ENCODE measurements at places on chromosomes 12 and 14.

- no peak for DNase-seq
Observed at GRCh38 chr12:58804749-58805148, 115.6 kb downstream of the LRIG3 start.

DNA sequence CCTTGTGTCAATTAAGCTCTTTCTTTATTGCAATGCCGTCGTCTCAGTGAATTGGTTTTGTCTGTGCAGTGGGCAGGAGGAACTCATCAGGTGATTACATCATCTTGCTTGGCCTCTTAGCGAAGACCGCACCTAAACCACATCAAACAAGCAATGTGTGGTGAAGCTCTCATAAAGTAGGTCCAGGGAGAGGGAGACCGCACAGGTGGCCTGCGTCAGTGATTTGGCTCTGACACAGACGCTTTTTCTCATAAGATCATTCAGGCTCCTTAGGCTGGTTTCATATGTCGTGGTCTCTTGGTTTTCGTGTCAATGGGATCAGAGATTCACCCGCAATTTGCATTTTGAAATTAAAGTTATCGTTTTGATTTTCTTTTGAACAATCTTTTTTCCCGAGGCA is 6.7 kb upstream of the TESC start:
- no peak for DNase-seq

DNA sequence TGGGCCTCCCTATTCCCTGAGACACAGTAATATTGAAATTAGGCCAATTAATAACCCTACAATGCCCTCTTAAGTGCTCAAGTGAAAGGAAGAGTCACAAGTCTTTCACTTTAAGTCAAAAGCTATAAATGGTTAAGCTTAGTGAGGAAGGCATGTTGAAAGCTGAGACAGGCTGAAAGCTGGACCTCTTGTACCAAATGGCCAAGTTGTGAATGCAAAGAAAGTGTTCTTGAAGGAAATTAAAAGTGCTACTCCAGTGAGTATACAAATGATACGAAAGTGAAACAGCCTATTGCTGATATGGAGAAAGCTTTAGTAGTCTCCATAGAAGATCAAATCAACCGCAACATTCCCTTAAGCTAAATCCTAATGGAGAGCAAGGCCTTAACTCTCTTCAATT is 140.8 kb downstream of the PTCSC3 start:
- DNase-seq: no peak

- no peak for DNase-seq
Observed at GRCh38 chr14:87325741-87326140, 667.2 kb downstream of the GALC start.

DNA sequence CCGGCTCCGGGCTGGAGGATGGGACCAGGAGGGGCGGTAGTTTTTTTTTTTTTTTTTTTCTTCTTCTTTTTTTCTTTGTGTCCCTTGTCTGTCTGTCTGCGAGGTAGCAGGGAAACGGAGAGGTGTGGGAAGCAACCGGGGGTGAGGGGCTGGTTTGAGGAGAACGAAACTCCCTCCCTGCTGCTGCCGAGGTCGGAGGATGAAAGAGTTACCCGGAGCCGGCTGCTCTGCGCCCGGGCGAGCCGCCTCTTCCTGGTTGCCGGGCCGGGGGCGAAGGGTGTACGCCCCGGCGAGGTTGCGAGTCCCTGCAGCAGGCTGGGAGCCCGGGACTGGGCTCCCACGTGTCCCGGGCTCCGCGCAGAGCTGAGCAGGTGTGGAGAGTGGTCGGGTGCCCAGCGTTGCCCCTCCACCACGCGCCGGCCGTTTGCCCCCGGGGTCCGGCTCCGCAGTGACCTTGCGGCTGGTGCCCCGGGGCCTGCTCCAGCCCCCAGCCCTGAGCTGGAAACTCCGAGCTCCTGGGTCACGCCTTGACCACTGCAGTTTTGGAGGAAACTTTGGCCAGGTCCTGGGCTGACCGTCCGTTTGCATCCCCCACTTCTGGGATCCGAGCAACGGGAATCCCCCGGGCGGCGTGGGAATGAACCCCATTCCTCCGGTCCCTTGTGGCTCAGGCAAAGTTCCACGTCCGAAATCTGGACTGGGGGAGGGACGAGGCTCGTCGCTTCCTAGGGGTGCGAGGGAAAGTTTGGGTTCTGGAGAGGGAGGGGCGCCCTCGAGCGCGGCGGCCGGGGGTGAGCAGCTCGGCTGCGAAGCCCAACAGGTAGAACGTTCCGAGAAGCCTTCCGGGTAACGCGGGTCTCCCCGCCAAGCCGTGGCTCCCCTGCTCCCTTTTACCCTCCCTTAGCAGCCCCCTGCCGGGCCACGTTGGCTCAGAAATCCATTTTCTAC is 1.3 kb downstream of the CHST11 start:
- DNase-seq: no peak

DNA sequence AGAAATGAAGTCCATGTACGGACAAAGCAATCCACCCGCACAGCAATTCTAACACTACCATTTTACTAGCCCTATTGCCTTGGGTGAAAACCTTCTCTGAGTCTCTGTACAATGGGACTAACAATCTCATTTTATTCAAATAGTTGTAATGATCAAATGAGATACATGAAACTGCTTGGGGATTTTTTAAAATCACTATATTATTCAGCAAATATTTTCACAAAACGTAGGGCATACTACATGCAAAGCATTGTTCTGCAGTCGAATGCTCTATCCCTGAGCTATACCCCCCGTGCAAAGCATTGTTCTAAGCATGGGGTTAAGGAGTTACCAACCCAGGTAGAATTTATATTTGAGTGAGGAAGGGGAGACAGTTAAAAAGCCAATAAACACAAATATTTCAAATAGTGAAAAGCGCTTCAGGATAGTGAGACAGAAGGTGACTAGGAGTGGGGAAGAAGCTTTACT is 554 bp upstream of the ATF7 start:
- no peak for DNase-seq

DNA sequence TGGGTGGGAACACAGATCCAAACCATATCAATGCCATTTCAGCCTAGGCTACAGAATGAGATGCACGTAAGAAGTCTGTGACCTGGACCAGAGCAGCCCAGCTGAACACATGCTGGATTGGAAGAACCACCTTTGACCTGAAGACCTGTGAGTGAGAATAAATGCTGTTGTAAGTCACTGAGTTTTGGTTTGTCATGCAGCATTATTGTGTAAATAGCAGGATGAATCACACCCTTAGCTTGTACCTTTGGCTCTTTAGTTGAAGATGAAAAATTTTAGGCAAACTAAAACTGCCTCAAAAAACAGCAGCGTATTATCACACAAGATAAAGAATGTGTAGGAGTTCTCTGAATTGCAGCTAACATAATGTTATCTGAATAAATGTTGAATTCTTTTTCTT is 199.4 kb upstream of the LRIG3 start:
- DNase-seq: no peak

DNA sequence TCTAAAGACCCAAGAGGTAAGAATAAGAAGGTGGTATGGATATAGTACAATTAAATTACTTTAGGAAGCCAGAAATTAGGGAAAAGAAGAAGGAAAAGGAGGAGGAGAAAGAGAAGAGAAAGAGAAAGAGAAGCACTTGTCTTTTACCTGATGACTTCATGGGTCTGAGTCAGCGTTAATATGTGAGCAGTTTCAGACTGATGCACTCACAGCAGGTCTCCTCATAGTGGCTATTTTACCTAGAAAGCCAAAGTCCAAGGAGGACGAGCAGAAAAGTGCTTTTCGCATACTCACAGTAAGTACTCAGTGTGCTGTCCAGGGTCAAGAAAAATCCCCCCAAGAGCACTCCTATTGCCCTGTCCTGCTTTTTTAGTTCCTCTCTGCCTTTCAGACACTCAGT is 222.1 kb downstream of the C12orf42 start:
- DNase-seq: no peak

DNA sequence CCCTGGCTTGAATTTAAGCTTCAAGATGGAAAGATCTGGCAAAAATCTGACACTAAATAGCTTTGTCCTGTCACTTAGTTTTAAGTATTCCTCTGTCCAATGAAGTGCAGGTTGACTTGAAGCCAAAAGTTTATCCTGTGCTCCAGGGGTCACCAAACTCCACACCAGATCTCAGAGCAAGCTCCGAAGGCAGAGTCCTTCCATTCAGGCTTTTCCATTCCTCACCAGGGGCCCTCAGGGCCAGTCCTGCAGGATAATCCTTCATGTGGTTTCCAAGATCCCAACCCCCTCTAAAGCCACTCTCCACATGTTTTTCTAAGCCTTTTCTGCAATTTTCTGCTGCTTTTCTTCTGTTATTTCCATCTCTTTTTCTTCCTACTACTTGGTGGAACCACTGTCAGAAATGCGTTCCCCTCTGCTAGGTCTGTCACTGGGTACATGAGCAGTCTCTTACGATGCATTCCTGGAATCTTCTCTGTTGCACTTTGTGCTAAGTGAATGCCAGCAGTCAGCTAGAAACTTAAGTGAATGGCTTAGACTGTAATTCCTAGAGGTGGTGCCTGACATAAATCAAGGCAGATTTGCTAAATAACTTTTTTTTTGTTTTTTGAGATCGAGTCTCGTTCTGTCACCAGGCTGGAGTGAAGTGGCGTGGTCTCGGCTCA is 251.4 kb downstream of the MSRB3 start:
- DNase-seq: no peak

- DNase-seq: no peak
Observed at GRCh38 chr12:3747976-3748619, 4.8 kb downstream of the CRACR2A start.

GRCh38 chr14:74349757-74350156 is 1.5 kb downstream of the VRTN start:
- no peak for DNase-seq

DNA sequence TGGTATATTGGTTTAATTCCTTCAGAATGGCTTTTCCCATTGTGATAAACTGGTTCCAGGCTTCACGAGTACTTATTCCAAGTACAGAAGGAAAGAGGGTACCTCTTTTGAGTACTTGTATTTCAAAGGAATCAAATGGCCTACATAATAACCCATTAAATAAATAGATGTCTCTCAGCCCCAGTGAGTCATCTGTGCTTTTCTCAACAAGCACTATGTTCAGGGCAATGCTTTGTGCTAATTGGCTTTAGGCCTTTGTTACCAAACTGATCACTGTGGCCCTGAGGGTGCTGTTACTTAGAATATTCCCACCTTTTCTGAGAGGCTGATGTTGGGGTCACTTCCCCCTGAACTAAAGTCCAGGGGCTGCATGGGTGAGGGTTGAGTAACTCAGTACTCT is 107.1 kb downstream of the LRRK2 start:
- DNase-seq: no peak

- DNase-seq: no peak
Observed at GRCh38 chr14:72543341-72543740, 350.6 kb downstream of the DPF3 start.

- DNase-seq: no peak
Observed at GRCh38 chr12:116559162-116559935, at the start of gene MAP1LC3B2. MAP1LC3B2 (plus strand) TSS chr12:116559381; CDS start chr12:116575943, 16,562 bp downstream.

DNA sequence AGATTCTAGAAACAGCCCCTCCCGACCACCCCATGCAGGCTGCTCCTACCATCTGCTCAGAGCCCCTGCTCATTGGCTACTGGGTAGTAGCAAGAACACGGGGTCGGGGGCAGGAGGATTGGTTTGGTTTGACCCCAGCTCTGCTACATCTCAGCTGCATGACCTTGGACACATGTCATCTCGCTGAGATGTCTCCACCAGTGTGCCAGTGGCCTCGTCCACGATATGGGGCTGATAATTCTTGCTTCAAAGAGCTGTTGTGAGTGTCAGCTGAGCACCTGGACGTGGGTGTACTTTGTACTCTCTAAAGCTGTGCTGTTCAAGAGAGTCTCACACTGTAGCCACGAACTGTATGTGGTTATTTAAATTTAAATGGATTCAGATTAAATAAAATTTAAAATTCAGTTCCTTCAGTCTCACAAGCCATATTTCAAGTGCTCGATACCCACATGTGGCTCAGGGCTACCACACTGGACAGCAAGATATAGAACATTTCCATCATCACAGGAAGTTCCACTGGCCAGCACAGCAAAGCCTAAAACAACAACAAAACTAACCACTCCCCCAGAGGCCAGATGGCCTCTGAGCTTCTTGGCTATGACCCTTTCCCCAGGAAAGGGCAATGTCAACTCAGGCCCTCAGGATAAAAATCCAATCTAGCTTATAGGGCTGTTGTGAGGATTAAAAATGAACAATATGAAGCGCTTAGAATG is 18.6 kb downstream of the LTBP2 start:
- DNase-seq: no peak

GRCh38 chr14:64561631-64562030 is 11.9 kb downstream of the PPP1R36 start:
- no peak for DNase-seq

- no peak for DNase-seq
Observed at GRCh38 chr14:70116278-70116677, 72.5 kb downstream of the SLC8A3 start.

DNA sequence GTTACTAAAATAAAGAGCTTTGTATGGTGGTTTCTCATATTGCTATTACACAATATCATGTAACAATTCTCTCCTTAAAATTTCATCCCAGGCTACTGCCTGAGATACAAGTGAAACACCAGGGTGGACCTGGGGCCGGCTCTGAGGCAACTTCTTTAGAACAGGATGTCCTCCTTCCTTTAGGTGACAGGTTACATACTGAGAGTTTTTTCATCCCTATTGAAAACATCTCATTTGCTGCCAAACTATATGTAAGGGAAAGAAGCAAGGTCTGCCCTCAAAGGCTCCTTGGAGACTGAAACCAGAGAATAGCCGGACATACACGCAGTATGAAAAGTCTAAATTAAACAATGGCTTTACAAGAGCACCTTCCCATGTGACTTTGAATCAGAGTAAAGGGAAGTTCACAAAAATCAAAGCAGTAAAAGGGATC is 139.9 kb downstream of the DUSP6 start:
- no peak for DNase-seq

DNA sequence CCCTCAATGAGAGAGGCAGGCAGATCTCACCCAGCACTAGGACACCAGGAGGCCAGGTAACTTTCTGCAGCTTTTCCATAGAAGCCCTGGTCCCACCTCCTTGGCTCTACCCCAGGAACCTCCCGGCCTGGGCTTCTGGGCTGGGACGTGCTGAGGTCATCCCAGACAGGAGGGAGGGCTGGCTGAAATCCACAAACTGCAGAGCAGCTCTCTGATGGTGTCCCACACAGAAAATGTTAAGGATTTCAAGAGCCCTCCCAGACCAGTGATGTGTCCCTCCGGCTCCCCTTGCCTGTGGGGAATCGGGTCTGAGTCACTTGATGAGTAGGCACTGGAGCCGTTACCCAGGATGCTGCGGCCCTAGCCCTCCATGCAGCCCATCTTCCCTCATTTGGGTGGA is 124.1 kb downstream of the ESRRB start:
- DNase-seq: no peak

- no peak for DNase-seq
Observed at GRCh38 chr12:57752668-57753000, 524 bp upstream of the CDK4 start.

All from iPS DF 6.9 (cell line).